ENCODE measurements at places on chromosomes 12 and 14.

GRCh38 chr14:95886366-95887056 is 9.9 kb downstream of the TUNAR start:
- DNase-seq, result no peak

DNA sequence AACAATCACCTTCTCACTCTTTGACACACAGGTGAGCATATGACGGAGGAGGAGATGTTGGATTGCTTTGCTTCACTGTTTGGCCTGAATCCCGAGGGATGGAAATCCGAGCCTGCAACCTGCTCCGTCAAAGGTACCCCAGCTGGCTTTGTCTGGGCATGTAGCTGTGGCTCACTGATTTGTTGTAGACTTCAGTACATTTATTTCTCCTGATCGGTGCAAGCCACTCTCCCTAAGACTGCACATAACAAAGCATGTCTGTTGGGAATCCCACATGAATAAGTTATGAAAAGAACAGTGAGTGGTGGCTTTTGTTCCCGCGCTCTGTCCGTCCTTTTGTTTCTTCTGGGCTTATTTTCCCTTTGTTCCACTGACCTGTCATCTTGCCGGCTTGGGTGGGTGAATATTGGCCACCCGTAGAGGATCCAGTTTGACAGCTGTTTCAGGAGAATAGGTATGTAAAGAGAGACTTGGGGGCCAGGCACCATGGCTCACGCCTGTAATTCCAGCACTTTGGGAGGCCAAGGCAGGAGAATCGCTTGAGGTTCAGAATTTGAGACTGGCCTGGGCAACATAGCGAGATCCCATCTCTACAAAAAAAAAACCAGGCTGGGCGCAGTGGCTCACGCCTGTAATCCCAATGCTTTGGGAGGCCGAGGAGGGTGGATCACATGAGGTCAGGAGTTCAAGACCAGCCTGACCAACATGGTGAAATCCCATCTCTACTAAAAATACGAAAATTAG is 20.0 kb upstream of the BCL7A start:
- no peak for DNase-seq

DNA sequence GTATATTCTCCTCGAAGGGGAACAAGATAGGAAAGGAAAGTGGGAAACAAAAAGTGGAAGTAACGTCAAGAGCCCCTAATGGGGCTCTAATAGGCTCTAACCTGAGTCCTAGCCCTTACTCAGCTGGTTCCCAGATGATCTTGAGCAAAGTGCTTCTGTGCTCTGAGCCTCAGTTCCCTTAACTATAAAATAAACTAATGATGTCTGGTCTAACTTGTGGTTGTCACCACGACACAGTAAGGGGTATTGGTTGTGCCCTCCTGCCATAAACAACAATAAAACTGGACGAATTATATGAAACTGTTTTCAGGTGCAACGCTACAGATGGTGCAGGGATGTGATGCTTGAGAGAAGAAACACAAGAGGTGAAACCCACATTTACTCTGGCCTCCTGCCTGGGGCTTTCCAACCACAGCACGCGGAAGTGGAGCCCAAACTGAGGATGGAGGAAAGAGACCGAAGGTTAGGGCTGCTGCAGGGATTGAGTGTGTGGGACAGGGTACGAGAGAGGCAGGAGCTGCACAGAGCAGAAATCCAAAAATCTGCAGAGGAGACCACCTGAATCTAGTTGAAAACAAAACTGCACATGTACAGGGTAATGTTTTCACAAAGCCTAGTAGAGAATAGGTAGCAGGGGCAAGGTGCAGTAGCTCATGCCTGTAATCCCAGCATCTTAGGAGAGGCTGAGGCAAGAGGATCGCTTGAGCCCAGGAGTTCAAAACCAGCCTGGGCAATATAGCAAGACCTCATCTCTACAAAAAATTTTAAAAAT is 45.6 kb upstream of the BCL2L14 start:
- no peak for DNase-seq

- no peak for DNase-seq
Measured at GRCh38 chr14:68297039-68297438, 477.5 kb downstream of the RAD51B start.

- no peak for DNase-seq
Measured at GRCh38 chr14:58796242-58797009, 158.7 kb downstream of the DACT1 start.

DNA sequence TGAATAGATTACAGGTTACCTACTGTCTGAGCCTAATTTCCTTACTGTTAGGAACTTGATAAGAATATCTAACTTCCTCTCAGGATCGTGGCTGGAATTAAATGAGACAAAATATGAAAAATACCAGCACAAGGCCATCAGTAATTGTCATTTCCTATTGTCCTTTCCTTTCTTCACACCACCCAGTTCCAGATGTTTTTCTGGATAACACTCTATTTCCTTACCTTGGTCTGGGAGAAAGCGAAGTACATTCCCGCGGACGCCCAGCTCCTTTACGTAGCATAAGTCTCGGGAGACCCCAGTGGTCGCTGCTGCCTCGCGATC is 376 bp downstream of the GDF3 start:
- no peak for DNase-seq

All from activated CD4-positive, alpha-beta T cell treated with anti-CD3 and anti-CD28 coated beads for 24 hours (primary cell).